Stimulated activated CD8-positive, alpha-beta memory T cell treated with anti-CD3 and anti-CD28 coated beads, Interleukin-7, amount 100 ng/mL, for 4 hours (primary cell): ENCODE measurements at places on chromosomes 3 and 15.

- DNase-seq: no peak
Measured at GRCh38 chr3:123046262-123047061, 18.9 kb upstream of the SEMA5B start.

- no peak for DNase-seq
Measured at GRCh38 chr3:14455571-14456317, 53.3 kb downstream of the SLC6A6 start.

DNA sequence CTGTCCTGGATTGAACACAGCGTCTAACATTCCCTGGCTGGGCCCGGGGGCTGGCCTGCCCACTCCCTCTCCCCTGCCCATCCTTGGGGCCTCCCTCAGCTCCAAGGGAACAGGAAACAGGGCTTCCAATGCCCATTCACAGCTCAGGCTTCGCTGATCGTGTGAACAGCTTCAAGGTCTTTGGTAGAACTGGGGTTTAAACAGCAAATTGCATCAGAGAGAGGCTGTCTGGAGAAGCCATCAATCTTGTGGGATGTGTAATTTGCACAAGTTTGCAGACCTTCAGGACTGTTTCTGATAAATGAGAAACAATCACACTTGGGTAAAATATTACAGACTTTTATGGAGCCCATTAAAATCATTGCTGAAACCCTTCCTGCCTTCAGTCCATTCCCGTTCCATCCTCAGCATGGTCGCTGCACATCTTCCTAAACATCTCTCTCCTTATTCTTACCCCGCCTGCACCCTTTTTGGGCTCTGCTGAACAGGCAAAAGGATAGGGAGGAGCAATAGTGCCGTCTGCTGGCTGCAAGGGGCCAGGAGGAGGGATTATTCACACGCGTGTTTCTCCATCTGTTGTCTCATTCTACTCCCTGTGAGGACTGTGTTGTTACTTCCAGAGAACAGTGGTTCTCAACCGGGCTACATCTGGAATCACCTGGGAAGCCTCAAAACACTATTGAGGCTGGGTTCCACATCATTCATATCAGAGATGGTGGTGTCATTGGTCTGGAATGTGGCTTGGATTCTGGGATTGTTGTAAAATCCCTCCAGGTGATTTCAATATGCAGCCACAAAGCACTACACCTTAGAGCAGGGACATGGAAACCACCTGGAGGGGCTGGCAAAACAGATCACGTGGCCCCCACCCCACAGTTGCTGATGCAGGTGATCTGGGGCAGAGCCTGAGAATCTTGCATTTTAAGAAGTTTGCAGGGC, 116.3 kb downstream of the CLSTN2 start:
- no peak for DNase-seq

DNA sequence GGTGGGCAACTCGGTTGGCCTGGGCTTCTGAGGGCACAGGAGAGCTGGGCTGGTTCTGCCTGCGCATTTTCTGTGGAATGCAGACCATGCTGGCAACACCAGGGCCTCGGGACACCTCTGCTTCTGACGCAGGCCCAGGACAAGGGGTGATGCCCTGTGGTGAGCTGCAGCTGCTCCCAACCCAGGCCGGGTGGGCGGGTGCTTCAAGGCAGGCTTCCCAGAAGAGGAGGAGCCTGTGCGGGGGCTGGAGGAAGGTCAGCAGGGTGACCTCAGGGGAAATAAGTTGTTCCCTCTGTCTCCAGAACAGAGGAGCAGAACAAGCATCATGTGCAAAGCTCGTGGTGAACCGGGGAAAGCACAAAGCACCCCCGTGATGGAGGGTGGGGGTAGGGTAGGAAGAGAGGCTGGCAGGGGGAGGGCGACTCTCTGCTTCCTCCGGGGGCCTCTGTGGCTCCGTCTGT, 11.0 kb upstream of the PLXNA1 start:
- no peak for DNase-seq

DNA sequence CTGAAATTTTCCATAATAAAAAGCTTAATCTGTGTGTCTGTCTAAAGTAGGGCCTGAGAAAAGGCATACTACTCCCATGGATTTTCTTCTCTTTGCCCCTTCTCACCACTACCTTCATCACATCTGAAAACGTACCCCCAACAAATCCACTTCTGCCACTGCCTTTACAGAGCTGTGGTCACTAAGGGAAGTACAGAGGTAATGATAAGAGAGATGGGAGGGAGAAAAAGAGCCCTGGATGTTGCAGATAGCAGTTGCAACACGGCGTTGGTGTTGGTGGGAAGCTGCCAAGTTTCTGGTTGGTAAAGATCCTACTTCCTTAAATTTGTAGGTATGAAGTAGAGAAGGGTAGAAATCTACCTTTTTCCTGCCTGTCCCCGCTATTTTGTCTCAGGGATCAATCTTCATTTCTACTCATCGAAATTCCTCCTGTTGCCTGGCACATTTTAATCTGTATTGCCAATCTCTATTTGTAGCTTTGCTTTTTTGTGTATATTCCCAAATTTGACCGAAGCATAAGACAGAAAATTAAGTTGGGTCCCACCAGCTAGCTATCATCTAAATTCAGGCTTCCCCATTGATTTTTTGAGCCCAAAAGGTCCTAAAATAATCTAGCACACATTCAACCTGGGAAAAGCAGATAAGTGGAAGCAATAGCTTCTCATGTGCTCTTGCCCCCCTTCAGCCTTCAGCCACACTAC, 102.9 kb downstream of the TFDP2 start:
- no peak for DNase-seq

GRCh38 chr15:74060251-74060650, 22.1 kb downstream of the GOLGA6A start:
- DNase-seq: no peak

GRCh38 chr15:45919806-45920205, 285.0 kb downstream of the SQOR start:
- DNase-seq: no peak

- DNase-seq: no peak
Measured at GRCh38 chr3:90039994-90040393, 932.6 kb downstream of the EPHA3 start.

GRCh38 chr15:58268746-58269267, 130.6 kb downstream of the AQP9 start:
- DNase-seq: no peak

DNA sequence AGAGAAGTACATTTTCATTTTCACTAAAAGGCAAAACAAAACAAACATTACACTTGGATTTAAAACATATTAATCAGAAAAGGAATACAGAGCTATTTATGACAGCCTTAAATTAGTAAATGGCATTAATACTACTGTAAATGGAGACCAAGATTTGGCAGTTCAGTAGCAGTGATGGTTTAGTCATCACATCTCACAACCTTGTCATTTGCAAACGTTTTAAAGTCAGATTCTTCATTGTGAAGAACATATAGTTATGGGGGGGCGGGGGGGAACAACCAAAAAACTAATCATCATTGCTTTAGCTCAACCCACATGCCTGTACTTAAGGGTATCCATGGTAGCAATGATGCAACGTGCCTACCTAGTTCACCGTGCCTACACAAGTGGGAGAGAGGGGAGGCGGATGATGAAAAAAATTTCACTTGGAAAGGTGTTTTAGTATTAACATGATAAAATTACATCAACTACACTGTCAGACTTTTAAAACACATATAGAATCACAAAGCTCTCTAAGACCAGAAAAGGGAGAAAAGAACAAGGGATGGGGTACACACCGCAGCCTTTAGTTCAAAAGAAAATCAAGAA, 40.1 kb downstream of the DLG1 start:
- no peak for DNase-seq

- no peak for DNase-seq
Measured at GRCh38 chr3:178966299-178967176, 105.1 kb downstream of the ZMAT3 start.

DNA sequence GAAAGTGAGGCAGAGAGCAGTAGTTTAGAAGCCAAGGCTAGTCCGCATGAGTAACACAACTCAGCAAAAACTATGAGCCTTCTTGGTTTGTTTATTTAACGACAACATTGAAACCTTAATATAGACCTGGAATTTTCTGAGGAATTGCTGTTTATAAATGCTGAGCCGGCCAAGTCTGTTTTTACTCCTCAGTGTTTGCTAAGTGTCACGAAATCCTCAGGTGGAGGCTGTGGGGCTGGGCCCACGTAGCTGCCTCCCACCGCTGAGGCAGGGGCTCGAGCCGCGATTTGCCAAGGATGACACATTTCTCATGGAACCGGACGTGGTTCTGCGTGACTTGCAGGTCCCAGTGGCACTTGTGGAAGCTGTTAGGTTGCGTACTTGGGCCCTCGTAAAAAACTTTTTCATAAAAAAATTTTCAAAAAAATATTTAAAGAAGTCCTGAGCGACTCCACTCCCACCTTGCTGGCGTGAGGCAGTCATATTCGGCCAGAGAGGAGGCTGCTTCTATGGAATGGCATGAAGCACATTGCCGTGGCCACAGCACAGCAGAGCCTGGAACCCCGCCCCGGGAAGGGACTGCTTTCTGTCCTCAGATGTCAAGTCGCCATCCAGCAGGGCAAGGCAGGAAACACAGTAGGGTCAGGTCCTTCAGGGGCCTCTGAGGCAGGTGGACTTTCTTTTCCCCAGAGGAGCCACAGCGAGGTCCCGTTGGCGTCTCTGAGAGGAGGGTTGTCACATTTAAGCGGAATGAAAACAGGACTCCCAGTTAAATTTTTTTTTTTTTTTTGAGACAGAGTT, 64.8 kb upstream of the PCSK6 start:
- DNase-seq: no peak

DNA sequence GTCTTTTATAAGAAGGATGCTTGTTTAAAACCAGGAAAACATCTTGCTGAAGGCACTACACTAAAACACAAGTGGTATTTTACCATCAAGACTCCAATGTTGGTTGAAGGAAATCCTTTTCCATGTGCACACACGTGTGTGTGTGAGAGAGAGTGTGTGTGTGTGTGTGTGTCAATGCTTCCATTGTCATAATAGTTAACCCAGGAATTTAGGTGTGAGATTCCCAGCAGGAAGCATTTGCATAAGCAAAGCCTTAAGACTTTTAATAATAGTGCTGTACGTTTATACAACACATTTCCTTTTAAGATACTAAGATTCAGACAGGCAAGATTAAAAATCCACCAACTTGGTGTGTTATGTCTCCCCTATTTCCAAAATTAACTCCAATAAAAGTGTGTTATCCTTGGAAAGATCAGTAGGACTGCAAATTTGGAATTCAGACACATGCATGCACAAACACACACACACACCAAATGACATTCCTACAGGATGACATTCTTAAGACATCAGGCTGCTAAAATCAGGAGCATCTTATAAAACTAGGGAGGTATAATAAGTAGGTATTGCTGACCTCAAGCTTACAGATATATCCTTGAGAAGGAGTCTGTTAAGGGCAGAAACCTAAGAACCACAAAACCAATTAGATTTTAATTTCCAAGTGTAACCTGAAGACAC, 18.3 kb downstream of the LMCD1 start:
- DNase-seq: no peak

- DNase-seq: no peak
Measured at GRCh38 chr3:172476347-172476746, 28.1 kb upstream of the GHSR start.

GRCh38 chr3:48468329-48468731, 21.8 kb downstream of the ATRIP start:
- DNase-seq: no peak

DNA sequence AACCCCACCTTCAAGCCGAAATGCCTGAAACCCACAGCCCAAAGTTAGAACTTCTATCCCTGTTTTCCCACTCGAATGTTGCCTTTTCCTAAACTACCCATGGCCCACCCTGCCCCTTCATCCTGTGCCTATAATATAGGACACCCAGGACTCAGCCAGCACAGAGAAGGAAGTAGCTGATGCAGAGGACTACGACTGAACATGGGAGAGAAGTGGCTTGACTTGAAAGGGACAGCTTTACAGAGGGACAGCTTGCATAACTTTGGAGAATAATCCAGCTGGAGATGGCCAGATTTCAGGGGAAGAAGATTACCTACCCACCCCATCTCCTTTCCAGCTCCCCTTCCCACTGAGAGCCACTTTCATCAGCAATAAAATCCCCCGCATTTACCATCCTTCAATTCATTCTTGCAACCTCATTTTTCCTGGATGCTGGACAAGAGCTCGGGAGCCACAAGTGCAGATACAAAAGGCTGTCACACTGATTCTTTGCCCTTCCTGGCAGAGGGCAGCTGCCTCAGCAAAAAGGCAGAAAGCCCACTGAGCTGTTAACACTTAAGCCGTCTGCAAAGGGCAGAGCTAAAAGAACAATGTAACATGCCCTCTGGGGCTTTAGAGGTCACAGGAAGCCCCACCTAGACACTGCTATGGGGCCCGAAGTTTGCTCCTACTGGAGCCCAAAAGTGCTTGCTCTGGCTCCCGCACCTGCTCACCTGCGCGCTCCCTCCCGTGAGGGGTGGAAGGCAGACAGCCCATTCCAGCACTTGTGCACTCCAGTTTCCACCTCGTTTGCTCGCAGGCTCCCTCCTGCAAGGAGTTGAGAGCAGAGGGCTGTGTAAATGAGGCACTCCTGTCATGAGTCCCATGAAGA, 224.0 kb downstream of the TBC1D5 start:
- DNase-seq: no peak

GRCh38 chr15:92247649-92248242, 145.9 kb upstream of the ST8SIA2 start:
- no peak for DNase-seq

GRCh38 chr3:42080453-42080872, 10.7 kb upstream of the TRAK1 start:
- DNase-seq: no peak

- no peak for DNase-seq
Measured at GRCh38 chr15:60369696-60370095, 28.1 kb downstream of the ANXA2 start.

DNA sequence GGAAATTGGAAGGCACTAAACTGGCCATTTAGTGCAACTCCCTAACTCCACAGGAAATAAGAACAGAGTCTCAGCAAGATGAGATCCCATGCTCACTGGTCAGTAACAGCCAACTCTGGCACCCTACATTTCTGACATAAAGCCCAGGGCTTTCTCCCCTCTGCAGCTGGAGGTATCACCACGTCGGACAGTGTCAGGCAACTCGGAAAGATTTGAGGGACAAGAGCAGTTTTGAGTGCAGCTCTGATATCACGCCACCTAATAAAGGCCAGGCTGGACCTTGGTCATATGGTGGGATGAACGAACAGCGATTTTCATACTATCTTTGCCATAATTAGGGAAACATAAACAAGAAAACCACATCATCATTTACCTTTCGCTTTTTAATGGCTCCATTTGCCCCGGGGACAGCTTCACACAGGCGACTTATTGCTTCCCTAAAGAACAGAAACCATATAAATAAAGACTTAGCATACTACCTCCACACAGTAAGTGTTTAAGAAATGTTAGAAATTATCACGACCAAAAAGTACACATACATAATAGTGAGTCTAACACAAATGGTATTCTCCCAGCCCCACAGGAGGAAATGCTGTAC, 12.5 kb downstream of the EID1 start:
- DNase-seq: no peak
